ENCODE measurements at places on chromosomes 1 and 21. TPM values are rescaled to one million over a fixed set of nuclear protein-coding genes. Genes with fewer than 3 reads are reported as not detected.

The NBPF10 gene
- 2.5 TPM for total RNA-seq

The FMO5 gene
- total RNA-seq, result 0.46 TPM

The CHRM3 gene
- 0.50 TPM for total RNA-seq

The SPATA1 gene
- total RNA-seq, result 2.3 TPM

The NMNAT2 gene
- not detected for total RNA-seq

The CHIA gene
- not detected for total RNA-seq

The CELA3B gene
- not detected for total RNA-seq

The CFHR5 gene
- total RNA-seq, result not detected

The NBPF4 gene
- total RNA-seq, result not detected

The MRAP gene
- total RNA-seq, result not detected

The KRTAP13-2 gene
- not detected for total RNA-seq

The VAV3 gene
- 2.5 TPM for total RNA-seq

The RWDD3 gene
- 15.4 TPM for total RNA-seq

The NEK2 gene
- 41.9 TPM for total RNA-seq
